T-helper 1 cell treated with Interleukin-12 subunit alpha and Interleukin-12 subunit beta and Interleukin-4 antibody, amounts not matched to agents 30 ng/mL and 1 ng/mL, for 36 hours (primary cell): ENCODE measurements at places on chromosomes 11 and 22. TPM values are rescaled to one million over a fixed set of nuclear protein-coding genes. Genes with fewer than 3 reads are reported as not detected.

Gene PNPLA5
- total RNA-seq = not detected in 2 replicates

Gene PTPN5
- total RNA-seq = not detected in 2 replicates

Gene C11orf42
- not detected in 2 replicates for total RNA-seq

Gene NXPE2
- total RNA-seq = not detected in 2 replicates

Gene SLC5A1
- not detected in 2 replicates for total RNA-seq

Gene CRYAB
- total RNA-seq = 0.76 TPM in 1 of 2 replicates, not detected in the other

Gene HTR3A
- not detected in 2 replicates for total RNA-seq

Gene FAM111B
- total RNA-seq = 63.3 and 63.7 TPM in 2 replicates

Gene TMPRSS13
- 1.7 and 2.0 TPM in 2 replicates for total RNA-seq

Gene TPH1
- total RNA-seq = 0.56 and 0.73 TPM in 2 replicates

Gene FLRT1
- not detected in 2 replicates for total RNA-seq

Gene CD3G
- total RNA-seq = 223 and 229 TPM in 2 replicates

Gene CREB3L1
- not detected in 2 replicates for total RNA-seq

Gene GUCY1A2
- not detected in 2 replicates for total RNA-seq

Gene PGA5
- not detected in 2 replicates for total RNA-seq

Gene SCGB1A1
- total RNA-seq = not detected in 2 replicates

Gene MS4A4A
- total RNA-seq = not detected in 2 replicates

Gene NADSYN1
- total RNA-seq = 120 and 125 TPM in 2 replicates
